ENCODE measurements at places on chromosomes 12 and 14. TPM values are rescaled to one million over a fixed set of nuclear protein-coding genes. Genes with fewer than 3 reads are reported as not detected.

Gene ERBB3
- total RNA-seq: not detected

Gene DTX1
- not detected for total RNA-seq

Gene CCDC38
- total RNA-seq: 0.15 TPM

Gene ETFBKMT
- total RNA-seq: 1.9 TPM

Gene NXPH4
- total RNA-seq: not detected

Gene KSR2
- total RNA-seq: 0.47 TPM

Gene HOXC9
- not detected for total RNA-seq

Gene PMCH
- total RNA-seq: not detected

Gene SOX5
- total RNA-seq: 0.10 TPM

Gene FOXN4
- total RNA-seq: not detected

Gene NFATC4
- total RNA-seq: 9.0 TPM

Gene TEX52
- not detected for total RNA-seq

Gene VSIG10
- total RNA-seq: 24.5 TPM

Gene PPP4R4
- total RNA-seq: not detected
